Fibroblast of lung (primary cell): ENCODE measurements at places on chromosomes 7 and 10. TPM values are rescaled to one million over a fixed set of nuclear protein-coding genes. Genes with fewer than 3 reads are reported as not detected.

Gene GPR85
- total RNA-seq: 2.1 and 9.2 TPM in 2 replicates

Gene NKX1-2
- not detected in 2 replicates for total RNA-seq

Gene SLC39A12
- total RNA-seq: not detected in 2 replicates

Gene OR2A12
- not detected in 2 replicates for total RNA-seq

Gene ACHE
- total RNA-seq: under 0.01 and 0.26 TPM in 2 replicates

Gene MBL2
- not detected in 2 replicates for total RNA-seq

Gene ADRA2A
- under 0.01 TPM in 2 replicates for total RNA-seq

Gene TBXAS1
- 1.3 and 2.1 TPM in 2 replicates for total RNA-seq

Gene DENND2A
- 39.0 and 40.8 TPM in 2 replicates for total RNA-seq
